ENCODE measurements at places on chromosomes 7 and 10. TPM values are rescaled to one million over a fixed set of nuclear protein-coding genes. Genes with fewer than 3 reads are reported as not detected.
A peak's percentile ranks its signal among the peaks of the same experiment; 100 is the strongest.

- no peak for DNase-seq
- H3K27ac ChIP-seq: no peak overlapping the region
- no peaks in the 10 kb centered on the region for H3K36me3 ChIP-seq
- no peak overlapping the region for H3K4me3 ChIP-seq
- H3K4me1 ChIP-seq: no peaks in the 10 kb centered on the region
- H3K27me3 ChIP-seq: no peaks in the 10 kb centered on the region
Observed at GRCh38 chr7:96059075-96059474, 262.8 kb downstream of the SLC25A13 start.

DNA sequence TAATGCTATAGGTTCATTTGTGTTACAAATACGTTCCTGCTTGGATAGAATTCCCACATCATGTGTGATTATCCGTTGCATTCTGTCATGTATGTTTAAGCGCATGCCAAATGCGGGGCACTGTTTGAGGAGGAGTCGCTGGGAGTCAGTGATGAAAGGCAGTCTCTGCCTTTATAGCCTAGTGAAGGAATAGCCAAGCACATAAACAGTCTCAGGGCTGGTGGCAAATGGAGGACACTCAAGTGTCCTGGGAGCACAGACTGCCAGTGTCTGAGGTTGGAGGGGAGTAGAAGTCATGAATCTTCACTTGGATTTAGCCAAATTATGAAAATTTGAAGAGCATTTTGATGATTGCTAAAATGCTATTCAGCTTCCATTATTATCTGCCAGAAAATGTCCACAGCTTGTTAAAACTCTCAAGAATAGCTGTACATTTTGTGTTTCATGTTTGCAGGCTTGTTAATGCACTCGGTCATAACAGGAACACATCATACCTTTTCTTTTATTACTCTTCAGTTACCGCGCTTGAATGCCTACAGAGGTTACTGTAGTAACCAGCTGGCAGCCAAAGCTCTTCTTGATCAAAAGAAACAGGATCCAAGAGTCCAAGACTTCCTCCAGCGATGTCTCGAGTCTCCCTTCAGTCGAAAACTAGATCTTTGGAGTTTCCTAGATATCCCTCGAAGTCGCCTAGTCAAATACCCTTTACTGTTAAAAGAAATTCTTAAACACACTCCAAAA is 41.6 kb downstream of the NET1 start:
- H3K36me3 ChIP-seq: peaks cover 67% of the 10 kb centered on the region
- peaks cover 40% of the 10 kb centered on the region for H3K4me1 ChIP-seq
- peak overlapping the region; percentile 80 for H3K27ac ChIP-seq
- DNase-seq: no peak
- no peak overlapping the region for H3K4me3 ChIP-seq

Gene OR13A1
- polyA plus RNA-seq: 0.10 TPM

Gene ARID5B
- polyA plus RNA-seq: 3.0 TPM

Gene DCLRE1C
- 5.5 TPM for polyA plus RNA-seq

DNA sequence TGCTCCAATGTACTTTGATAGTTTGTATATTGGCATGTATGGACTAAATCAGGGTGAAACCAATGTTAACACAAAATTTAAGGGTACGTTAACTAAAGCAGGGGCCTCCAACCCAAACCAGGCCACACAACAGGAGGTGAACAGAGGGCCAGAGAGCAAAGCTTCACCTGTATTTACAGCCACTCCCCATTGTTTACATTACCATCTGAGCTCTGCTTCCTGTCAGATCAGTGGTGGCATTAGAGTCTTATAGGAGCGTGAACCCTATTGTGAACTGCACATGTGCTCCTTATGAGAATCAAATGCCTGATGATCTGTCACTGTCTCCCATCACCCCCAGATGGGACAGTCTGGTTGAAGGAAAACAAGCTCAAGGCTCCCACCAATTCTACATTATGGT is 62.0 kb upstream of the SCIN start:
- no peaks in the 10 kb centered on the region for H3K36me3 ChIP-seq
- H3K4me3 ChIP-seq: no peak overlapping the region
- no peak overlapping the region for H3K27ac ChIP-seq
- H3K4me1 ChIP-seq: no peaks in the 10 kb centered on the region
- DNase-seq: no peak

GRCh38 chr10:99555825-99556523 is 23.2 kb downstream of the NKX2-3 start:
- no peak overlapping the region for H3K27ac ChIP-seq
- H3K4me3 ChIP-seq: no peak overlapping the region
- peaks cover 4% of the 10 kb centered on the region for H3K4me1 ChIP-seq
- no peak for DNase-seq
- H3K36me3 ChIP-seq: no peaks in the 10 kb centered on the region
- H3K27me3 ChIP-seq: no peaks in the 10 kb centered on the region

Gene CRTAC1
- polyA plus RNA-seq: 1.2 TPM

DNA sequence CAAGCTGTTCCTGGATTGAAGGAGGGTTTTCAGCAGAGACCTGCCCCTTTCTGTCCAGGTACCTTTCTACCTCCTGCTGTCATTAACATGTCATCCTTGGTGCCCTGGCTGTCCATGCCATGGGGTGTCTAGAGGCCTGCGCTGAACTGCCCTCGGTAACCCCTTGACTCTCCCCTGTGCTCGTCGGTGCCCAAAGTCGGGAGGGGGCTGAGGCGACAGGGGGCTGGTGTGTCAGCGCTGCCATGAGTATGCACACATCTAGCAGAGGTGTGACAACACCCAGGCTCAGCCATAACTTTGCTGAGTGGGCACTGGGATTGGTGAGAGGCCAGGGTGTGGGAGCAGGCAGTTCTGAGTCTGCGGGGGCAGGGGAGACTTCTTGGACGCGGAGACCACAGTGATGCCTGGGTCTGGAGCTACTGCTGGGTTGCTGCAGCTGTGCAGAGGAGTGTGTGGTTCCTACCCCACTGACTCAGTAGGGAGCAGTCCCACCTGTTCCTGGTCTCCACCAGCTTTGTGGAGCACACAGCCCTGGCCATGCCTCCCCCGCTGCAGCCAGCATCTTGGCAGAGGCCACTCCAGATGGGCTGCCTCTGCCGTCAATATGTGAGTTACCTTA is 376.2 kb upstream of the SEMA3C start:
- DNase-seq: no peak
- H3K4me1 ChIP-seq: peaks cover 25% of the 10 kb centered on the region
- no peaks in the 10 kb centered on the region for H3K36me3 ChIP-seq
- H3K27ac ChIP-seq: no peak overlapping the region
- H3K27me3 ChIP-seq: no peaks in the 10 kb centered on the region

Gene ALOX5
- 24.2 TPM for polyA plus RNA-seq

- H3K27ac ChIP-seq: no peak overlapping the region
- H3K4me3 ChIP-seq: no peak overlapping the region
- H3K4me1 ChIP-seq: no peaks in the 10 kb centered on the region
- H3K36me3 ChIP-seq: peaks cover 4% of the 10 kb centered on the region
- no peak for DNase-seq
Observed at GRCh38 chr7:2604608-2605174, 27.1 kb upstream of the TTYH3 start.

GRCh38 chr10:68251151-68251550 is 19.2 kb upstream of the ATOH7 start:
- no peaks in the 10 kb centered on the region for H3K4me1 ChIP-seq
- no peak for DNase-seq
- H3K27ac ChIP-seq: no peak overlapping the region

GRCh38 chr10:132460691-132461090 is 63.7 kb downstream of the PWWP2B start:
- DNase-seq: no peak
- H3K36me3 ChIP-seq: no peaks in the 10 kb centered on the region
- H3K4me1 ChIP-seq: no peaks in the 10 kb centered on the region
- no peaks in the 10 kb centered on the region for H3K27me3 ChIP-seq
- no peak overlapping the region for H3K27ac ChIP-seq

Gene TAC1
- polyA plus RNA-seq: 0.60 TPM

Gene ANXA8
- 0.12 TPM for polyA plus RNA-seq

Gene ADARB2
- polyA plus RNA-seq: 0.98 TPM

- no peaks in the 10 kb centered on the region for H3K36me3 ChIP-seq
- no peak for DNase-seq
- H3K4me3 ChIP-seq: no peak overlapping the region
- H3K27me3 ChIP-seq: no peaks in the 10 kb centered on the region
- H3K27ac ChIP-seq: no peak overlapping the region
Observed at GRCh38 chr10:44571701-44572100, 186.8 kb upstream of the CXCL12 start.

Gene INA
- not detected for polyA plus RNA-seq
